ENCODE measurements at places on chromosomes 11 and 22.

DNA sequence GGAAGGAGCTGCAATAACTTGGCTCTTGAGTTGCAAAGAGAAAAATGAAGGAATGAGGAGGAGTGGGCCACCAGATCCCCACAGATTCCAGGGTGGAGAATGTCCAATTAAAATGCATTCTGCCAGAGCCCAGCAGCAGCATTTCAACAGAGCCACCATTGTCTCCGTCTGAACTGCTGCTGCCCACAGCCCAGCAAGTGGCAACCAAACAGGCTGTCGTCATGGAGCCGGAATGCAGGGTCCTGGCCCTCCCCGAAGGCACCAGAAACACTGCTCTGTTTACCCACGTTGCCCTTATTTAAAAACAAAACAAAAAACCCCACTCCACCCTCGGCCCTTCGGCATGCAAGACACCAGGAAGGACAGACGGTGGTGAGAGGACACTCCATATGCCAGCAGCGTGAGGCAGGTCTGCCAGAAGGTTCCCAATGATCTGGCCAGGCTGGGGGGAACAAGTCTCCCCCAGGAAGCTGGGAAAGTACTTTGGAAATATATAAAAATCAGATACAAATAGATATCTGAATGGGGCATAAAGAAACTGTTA lies 32.5 kb downstream of the PLEKHA7 start:
- peak; percentile 26 for DNase-seq

DNA sequence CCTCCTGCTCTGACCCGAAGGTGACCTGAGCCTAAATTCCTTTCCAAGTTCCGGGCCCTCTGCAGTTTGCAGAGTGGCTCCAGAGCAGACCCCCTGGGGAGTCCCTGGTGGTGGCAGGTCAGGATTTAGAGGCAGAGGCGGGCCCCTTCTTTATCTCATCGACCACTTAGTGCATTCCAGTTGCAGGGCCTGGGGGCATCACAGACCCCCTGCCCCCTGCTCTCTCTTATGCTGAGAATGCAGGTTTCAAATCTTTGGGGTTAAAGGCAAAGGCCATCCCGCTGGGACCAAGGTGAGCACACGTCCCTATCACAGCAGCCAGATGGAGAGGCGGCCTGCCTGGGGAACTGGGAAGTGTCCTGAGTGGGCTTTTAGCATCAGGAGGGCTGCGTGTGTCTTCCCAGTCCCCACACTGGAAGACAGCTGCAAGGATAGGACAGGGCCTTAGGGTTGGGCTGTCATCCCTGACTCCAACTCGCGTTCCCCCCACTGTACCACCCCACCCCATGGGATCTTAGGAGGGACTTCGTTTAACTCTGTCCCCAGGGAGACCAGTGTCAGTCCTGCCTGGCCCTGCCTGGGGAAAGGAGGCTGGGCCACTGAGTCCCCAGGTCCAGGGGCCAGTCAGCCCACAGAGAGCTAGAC lies 11.3 kb downstream of the DERL3 start:
- DNase-seq = no peak

DNA sequence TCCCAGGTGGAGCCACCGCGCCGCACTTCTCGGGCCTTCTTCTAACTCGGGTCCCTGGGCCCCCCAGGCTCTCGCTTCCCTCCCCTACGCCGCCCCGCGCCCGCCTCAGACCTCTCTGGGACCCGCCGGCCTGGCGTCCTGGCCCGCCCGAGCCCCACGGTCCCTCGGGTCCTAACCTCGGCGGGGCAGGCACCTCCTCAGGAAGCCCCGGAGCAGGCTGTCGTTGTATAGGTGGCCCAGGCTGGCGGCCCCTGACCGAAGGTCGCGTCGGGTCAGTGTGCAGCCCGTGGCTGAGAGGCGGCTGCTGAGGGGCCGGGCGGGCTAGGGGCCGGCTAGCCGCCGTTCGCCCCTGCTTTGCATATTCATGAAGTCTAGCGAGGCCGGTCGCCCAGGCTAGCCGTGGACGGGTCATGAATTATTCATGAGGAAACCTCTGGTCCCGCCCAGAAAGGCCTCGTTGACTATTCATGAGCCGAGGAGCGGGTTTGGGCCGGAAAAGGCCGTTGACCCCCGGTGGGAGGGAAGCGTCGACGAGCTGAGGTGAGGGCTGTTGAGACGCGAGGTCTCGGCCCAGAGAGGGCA lies at the start of gene HORMAD2:
Gene HORMAD2, plus strand, starts transcription at position 513 of the 582 bp plus-strand sequence. CDS start 13,489 bp downstream, outside the sequence.
- DNase-seq = no peak

DNA sequence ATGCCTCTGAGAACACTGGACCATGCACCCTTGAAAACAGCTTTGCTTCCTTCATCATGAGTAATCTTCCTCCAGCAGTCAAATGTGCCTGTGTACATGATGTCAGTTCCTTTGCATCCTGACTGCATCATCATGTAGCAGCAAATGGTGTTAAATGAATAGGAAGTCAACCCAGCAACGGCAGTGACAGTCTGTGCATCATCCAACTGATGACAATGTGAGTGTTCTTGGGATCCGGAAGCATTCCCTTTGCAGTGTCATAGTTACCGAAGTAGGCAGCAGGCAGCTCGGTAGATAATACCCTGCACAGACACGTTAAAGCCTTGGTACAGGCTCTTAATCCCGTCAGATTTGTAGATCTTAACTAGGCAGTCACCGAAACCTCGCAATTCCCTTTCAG lies 2.5 kb downstream of the WBP2NL start:
- no peak for DNase-seq

- DNase-seq = no peak
Measured at GRCh38 chr22:47102081-47102480, 339.6 kb downstream of the TBC1D22A start.

DNA sequence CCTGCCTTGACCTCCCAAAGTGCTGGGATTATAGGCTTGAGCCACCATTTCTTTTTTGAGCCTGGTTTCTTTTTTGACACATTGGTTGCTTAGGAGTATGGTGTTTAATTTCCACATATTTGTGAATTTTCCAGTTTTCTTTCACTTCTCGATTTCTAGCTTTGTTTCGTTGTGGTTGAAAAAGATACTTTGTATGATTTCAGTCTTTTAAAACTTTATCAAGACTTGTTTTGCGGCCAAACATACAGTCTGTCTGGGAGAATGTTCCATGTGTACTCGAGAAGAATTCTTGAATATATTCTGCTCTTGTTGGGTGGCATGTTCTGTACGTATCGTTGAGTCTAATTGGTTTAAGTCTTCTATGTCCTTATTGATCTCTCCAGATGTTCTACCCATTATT lies 20.8 kb downstream of the SHANK3 start:
- DNase-seq = no peak

GRCh38 chr11:35419184-35419829 lies at the start of gene SLC1A2:
SLC1A2 (minus strand) TSS chr11:35419558; CDS start chr11:35418966, 592 bp downstream.
- DNase-seq = peak; percentile 30

GRCh38 chr11:75667255-75667830 lies 1.5 kb downstream of the MAP6 start:
- peak; percentile 37 for DNase-seq

- DNase-seq = peak; percentile 96
Measured at GRCh38 chr22:39319284-39320022, at the start of gene RPL3. RPL3 (minus strand) TSS chr22:39319623; CDS start chr22:39319597, 26 bp downstream.

DNA sequence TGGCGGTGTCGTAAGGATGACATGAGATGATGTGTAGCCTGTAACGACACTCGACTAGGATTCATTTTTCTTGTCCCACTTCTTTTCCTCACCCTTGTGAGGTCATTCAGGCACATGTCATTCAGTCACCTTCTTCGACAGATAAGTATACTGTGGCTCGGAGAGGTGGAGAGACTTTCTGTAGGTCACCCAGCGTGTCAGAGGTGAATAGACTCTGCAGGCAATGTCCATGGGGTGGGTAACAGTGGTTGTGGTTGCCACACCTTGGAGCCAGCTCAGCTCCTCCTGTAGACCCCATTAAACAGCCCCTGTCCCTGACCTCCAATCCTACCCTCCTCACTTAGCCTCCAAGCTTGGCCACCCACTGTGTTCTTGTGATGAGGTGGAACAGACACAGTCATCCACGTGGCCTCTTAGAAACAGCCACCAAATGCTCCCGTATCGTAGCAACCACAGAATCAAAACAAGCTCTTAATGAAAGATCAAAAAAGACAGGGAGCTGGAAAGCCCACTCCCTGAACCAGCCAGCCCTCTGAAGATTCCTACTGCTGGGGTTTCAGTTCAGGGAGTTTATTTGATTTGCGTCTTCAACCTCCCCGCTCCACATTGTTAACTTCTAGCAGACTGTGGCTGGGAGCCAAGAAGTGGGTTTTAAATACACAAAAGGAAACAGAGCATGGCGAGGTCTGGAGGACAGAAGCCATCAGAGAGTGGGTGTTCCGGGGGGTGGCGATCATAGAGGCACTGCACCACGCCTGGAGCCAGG lies 89.0 kb upstream of the GRK3 start:
- peak; percentile 24 for DNase-seq

DNA sequence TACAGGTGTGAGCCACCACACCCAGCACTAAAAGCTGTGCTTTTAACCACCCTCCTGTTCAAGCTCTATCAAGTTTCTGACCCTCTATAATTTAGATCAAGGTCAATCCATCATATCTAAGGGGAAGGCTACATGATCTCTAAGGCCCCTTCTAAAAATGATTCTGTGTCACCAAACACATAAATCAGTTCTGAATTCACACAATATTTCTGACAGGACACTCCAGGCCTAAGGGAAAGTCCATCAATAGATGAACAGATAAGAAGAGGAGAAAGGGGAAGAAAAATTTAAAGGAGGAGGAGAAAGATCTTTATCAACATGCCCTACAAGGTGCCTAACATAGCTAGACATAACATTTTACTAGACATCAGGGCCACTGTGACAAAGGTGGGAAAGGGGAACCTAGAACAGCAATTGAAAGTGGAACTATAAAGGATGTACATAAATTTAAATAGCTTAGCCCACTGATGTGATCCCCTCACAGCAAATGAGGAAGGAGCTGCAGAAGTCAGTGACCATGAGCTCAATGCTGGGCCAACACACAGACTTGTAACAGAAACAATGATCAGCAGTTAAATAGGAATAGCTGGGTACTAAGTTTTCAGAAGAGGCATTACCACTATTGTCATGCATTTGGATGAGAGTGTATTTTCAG lies 4.7 kb downstream of the PRCP start:
- DNase-seq = no peak

DNA sequence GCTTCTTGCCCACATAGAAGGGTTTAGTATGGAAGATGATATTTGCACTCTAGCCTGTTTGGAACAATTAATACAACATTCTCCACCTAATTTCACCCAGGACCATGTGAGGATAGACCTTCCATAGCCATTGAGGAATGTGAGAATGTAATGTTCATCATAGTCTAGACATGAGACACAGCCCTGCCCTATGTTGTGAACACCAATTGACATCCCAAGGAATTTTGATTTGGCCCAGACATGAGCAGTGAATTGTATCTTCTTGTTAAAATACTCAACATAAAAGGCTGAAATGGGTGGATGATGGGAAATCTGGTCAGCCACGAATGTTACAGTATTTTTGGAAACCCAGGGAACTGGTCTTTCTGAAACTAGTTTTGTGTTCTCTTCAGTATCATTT lies 892.3 kb upstream of the CHORDC1 start:
- no peak for DNase-seq

- no peak for DNase-seq
Measured at GRCh38 chr22:31049815-31050420, 31.2 kb upstream of the SMTN start.

- peak; percentile 58 for DNase-seq
Measured at GRCh38 chr11:57288771-57289579, 35.8 kb downstream of the TNKS1BP1 start.

DNA sequence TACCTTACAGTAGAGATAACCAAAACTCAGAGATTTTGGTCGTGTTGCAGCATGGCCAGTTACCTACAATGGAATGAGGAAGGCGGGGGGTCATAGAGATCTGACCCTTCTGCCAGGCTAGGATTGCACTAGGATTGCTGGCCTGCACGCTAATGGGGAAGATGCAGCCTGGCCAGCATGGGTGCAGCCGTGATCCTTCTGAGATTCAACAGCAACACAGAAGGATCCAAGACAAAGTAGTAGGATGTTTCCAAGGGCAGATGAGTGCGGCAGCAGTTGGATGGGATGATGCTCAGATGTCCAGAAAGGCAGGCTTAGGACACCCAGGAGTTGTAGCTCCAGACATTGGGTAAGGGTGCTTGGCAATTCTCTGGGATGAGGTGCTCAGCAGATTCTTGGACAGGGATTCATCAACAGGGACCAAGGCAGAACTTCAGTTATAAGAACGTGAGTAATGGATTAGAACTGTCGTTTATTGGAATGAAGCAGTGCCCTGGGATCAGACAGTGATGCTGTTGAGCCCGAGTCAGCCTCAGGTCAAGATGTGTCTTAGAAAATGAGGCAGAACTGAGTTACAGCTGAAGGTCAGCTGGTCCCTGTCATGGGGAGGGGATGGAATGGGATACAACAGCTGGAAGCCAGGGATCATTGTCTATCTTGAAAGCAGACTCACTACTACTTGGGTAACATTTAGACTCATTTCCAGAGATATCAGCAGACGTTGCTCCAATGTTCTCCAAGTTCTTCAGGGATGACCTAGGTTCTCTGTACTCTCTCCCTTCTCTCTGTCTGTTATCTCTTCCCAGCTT lies 71.0 kb downstream of the PARVA start:
- DNase-seq = peak; percentile 24

- peak; percentile 68 for DNase-seq
Measured at GRCh38 chr22:36144886-36145541, 15.5 kb downstream of the APOL3 start.

DNA sequence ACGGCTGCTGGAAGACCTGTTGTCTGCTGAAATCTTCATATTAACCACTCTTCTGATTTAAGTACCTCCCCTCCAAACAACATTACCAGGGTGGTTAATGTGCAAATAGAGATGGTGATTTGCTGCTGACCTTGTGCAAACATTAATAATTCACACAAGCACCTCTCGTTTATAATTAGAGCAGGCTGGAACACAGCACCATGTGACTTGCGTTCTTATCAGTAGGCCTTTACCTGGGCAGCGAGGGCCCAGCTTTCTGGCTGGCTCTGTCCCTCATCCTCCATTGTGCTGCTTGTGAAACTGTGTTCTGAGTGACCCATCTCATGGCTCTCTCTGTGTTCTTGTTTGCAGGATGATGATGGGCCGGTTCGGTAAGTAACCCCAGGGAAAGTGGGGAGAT lies 41.0 kb upstream of the PARVG start:
- no peak for DNase-seq

DNA sequence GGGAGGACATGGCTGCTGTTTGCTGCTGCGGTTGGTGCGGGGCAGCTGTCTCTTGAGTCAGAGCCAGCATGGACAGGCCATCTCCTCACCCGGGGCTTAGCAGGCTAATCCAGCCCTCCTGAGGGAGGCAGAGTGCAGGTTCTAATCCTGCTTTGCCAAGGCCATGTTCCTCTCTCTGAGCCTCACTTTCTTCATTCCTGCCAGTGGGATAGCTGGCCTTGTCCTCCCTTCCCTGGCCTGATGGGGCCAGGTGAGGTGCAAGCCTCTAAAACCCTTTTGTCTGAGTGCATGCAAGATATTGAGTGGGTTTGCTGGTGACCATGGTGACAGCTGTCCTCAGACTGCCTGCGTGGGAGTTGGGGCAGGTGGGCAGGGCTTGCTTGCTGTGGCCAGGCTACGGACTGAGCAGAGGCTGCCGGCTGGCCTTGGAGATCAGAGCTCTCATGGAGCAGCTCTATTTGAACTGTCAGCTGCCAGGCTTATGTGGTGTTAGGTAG lies 3.6 kb downstream of the USP35 start:
- DNase-seq = no peak
